Ammon's horn (tissue), 1 donor: ENCODE measurements at places on chromosomes 3 and 15.

DNA sequence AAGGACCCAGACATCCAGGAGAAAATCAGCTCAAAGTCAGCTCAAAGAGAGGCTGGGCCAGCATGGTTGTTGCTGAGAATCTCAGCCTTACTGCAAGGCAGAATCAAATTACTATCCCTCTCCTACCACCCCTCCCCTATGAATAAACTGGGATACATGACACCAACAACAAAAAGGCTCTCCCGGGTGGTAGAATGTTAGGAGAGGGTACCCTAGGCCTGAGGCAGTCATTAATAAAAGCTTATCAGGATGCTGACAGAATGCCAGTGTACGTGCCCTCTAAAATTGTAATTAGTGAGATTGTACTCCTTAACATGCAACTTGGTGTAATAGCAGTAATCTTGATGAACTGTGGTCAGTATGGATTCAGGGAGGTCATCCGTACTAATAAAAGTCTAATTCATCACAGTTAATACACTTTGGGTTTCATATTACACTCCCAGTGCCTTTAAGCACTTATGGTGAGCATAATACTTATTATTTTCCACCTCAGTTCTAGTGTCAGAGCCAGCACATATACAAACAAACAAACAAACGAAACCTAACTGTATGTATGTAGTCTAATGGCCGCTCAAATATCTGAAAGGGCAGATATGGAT, 76.5 kb downstream of the B3GALNT1 start:
- no peak for DNase-seq

- DNase-seq = peak; percentile 56
These were observed 75.5 kb downstream of the RBPMS2 start for GRCh38 chr15:64699751-64700388.

- peak; percentile 14 for DNase-seq
These were observed 136.4 kb downstream of the B3GALNT1 start for GRCh38 chr3:160968761-160969160.

DNA sequence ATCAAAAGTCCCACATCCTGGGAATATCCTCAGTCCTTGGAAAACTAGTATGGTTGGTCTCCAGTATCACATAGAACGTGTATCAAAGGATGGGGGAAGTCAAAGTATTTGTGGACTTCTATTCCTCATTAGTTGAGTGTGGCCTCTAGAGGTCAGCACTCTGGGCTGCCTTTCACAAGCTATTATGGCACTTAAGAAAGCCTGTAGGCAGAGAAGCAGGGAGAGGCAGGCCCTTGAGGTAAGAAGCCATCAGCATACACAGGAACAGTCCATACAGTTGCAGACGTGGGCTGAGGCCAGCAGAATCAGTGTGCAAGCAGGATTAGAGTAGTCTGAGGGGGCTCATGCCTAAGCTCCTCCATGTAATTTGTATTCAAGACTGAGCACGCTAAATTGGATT, 341.7 kb downstream of the CLSTN2 start:
- DNase-seq = no peak

DNA sequence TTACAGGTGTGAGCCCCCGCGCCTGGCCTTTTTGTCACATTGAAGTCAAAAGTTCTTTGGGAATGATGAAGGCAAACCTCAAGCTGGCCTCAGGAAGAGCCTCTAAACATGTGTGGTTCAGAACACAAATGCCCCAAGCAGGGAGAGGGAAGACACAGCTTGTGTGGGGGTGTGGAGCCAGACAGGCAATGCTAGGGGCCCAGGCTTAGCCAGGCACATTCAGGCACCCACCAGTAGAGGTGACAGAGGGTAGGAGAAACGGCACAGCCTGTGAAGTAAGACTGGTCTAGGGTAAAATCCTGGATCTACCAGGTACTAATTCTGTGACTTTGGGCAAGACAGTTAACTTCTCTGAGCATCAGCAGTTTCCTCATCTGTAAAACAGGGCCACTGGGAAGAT, 3.5 kb downstream of the HDC start:
- no peak for DNase-seq

- no peak for DNase-seq
These were observed 41.7 kb downstream of the RASGRP1 start for GRCh38 chr15:38522922-38523321.

DNA sequence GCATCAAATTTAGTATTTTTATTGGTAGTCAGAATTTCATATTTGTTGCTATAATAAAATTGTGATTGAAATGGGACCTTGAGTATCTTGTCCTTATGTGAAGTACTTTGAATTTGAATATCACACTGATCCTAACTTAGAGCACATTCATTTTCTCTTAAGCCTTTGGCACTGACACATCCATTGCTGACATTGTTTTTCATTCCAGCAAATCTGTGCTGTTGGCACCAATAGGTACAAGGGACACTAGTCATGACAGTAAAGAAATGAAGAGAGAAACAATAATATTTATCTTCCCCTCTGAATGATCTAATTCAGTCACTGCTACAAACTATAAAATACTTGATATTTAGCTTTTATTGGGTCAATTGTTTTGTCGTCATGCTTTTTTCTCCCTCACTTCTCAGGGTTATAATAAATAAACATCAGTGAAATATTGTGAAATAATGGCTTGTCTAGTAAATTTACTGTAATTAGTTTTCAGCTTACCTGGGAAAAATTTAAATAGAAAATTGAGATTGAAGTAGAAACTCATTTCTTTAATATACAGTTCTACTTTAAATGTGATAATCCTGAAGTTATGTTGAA, 166.8 kb upstream of the MLF1 start:
- DNase-seq = peak; percentile 6

GRCh38 chr3:184345317-184346144, 8.1 kb downstream of the FAM131A start:
- DNase-seq = peak; percentile 95

GRCh38 chr3:185561374-185561943, 9.1 kb upstream of the LIPH start:
- peak; percentile 55 for DNase-seq

GRCh38 chr3:50581459-50581842, 12.1 kb downstream of the HEMK1 start:
- DNase-seq = no peak

GRCh38 chr15:34436126-34436955, 1.3 kb downstream of the GOLGA8A start:
- no peak for DNase-seq

GRCh38 chr3:177898185-177898584, 638.1 kb upstream of the KCNMB2 start:
- DNase-seq = no peak

DNA sequence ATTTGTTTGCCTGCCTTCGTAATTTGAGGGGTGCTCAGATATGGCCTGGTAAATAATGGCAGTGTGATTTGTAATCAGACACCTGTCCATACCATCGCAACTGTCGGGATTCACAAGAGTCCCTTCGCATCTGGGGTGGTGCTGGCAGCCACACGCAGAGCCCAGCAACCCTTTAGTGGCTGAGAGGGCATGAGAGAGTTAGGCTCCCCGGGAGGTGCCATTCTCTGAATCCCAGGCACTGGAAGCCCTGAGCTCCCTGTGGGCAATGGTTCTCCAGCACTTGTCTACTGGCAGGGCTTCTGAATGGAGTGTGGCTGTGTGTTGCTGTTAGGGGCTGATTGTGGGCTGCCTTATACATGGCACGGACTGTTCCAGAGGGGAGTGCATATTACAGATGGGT, 230.1 kb downstream of the EBLN2 start:
- DNase-seq = no peak

GRCh38 chr15:85542895-85543331, 162.5 kb downstream of the AKAP13 start:
- no peak for DNase-seq

GRCh38 chr15:90609242-90610180, 79.8 kb downstream of the CRTC3 start:
- no peak for DNase-seq

DNA sequence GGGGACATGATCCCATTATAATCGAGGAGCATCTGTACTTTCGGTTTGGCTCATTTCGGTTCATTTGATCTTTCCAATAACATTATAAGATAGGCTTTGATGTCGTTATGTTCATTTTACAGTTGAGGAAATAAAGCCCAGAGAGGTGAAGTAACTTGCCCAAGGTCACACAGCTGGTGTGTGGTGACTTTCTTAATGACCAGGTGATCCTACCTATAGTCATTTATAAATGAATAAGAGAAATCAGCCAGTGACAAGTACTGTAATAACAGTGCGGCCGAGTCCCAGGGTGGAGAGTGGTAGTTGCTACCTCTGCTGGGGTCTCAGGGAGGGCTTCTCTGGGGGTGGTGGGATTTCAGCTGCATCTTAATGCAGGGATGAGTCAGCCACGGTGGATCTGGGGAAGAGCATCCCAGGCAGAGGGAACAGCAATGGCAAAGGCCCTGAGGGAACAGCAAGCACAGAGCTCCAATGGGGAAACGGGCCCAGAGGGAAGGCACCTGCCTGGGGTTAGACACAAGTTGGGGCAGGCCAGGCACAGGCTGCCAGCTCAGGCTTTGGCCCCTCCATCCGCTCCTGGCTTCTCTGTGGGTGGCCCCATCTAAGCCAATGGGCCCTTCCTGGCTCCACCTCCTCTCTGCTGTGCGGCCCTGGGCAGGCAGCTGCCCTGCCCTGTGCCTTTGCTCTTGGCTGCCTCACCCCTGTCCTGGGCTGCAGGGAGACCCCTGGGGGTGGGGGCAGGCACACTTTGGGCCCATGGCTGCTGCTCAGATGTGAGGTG, 1.1 kb upstream of the FBLN2 start:
- DNase-seq = no peak

- DNase-seq = peak; percentile 75
These were observed 15.0 kb downstream of the GCSAM start for GRCh38 chr3:112117841-112118571.

DNA sequence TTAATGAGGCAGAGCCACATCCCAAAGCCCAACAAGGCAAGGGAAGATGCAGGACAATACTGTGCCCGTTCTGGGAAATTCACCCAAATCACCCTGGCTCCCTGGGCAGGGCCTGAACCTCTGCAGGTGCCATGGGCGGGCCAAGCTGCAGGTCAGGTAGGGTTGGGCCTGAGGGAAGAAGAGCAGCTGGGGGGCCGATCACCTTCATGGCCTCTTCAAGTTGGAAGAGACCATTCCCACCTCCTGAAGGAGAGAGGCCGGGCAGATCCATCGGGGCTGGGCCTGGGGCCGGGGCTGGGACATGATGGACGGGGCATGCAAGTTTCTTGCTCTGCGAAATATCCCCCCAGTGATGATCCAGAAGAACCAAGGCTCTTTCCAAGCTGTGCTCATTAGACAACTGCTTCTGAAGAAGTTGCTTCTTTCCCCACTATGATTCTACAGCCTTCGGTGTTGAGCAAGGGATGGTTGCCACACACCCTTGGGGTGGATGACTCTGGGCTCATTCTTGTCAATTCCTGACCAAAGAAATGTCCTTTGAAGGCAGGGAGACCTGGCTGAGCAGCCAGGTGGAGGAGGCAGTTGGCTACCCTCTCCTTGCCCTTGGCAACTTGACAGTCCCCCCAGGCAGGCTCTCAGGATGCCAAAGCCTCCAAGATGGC, 38.2 kb downstream of the KLHL25 start:
- no peak for DNase-seq

- DNase-seq = no peak
These were observed 703.0 kb upstream of the ZNF385D start for GRCh38 chr3:22453906-22454535.

DNA sequence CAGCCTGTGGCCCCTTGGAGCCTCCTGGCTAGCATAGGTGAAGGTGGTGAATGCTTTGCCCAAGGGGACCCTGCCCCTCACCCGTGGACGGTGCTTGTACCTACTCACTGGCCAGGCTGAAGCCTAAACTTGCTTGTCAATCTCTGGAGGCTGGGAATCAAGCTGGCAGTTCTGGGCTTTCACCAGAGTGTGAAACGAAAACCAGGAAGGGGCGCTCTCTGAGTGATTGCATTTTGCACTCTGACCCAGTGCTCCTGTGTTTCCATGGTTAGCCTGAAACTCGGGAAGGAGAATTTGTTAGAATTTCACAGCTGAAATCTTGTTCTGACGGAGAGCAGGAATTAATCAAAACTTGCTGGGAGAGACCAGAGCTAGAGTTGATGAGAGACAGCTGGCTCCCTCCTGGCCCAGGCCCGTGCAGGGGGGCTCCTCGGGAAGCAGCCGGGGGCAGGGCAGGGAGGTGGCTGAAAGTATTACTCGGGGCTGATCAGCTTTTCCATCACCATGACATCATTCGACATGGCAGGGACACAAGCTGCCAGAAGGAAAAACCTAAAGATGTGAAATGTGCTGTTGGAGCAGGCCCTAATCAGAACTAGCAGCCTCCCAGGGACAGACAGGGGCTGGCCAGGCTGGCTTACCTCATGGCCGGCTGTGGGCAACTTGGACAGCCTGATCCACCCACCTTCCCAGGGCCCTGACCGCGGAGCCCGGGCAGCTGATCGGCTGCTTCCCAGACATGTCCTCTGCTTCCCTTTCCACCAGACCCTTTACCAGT, 323.6 kb upstream of the CTDSPL start:
- no peak for DNase-seq

DNA sequence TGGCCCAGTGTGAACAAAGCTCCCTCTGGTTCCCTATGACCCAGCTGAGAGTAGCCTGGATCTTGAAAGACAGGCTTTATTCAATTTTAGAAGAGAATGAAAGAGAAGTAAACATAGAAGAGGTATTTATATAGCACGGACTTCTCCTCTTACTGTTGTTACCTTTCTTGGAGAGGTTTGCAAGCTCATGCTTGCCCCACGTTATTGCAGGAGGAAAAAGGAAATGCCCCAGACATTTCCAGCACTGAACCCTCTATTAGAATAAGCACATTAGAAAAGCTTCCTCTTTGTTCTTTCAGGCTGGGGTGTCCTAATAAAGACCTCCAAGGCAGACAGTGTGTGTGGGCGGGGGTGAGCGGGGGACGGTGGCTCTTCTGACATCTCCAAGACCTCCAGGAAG, 98.7 kb upstream of the AGBL1 start:
- no peak for DNase-seq

GRCh38 chr3:112390783-112391641, 58.1 kb downstream of the CD200 start:
- peak; percentile 91 for DNase-seq

- DNase-seq = no peak
These were observed 23.1 kb downstream of the TNK2 start for GRCh38 chr3:195885036-195885891.

DNA sequence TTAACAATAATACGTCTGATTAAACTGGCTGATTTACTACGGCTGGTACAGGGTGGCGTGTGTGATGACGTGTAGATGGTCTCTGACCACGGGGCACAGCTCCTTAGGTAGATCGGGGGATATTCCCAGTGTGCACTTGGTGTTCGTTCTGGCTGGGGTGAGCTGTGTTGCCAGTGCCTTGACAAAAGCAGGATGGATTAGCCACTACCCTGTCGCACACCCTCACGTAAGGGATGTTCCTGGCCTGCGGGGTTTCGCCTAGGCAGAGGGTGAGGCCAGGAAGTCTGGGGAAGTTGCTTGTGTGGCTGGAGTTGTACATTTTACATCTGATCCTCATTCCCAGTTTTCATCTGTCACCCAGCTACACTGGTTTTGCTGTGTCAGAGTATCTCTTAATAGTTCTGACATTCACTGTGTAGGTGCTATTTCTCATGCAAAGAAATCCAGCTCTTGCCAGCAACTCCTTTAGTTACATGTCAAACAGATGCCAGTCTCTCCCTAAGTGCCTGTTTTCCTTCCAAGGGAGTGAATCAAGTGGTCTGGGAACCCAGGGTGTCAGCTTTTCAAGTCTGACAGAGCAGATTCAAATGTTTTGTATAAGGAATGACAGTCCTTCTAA, 66.1 kb upstream of the CCR4 start:
- DNase-seq = no peak

GRCh38 chr3:8765528-8765927, 3.9 kb downstream of the OXTR start:
- no peak for DNase-seq
